ENCODE measurements at places on chromosomes 13 and 19. TPM values are rescaled to one million over a fixed set of nuclear protein-coding genes. Genes with fewer than 3 reads are reported as not detected.

- no peak for DNase-seq
These were observed 181.7 kb downstream of the NUFIP1 start for GRCh38 chr13:44807449-44808034.

GRCh38 chr13:105918842-105919741 lies 616.4 kb downstream of the EFNB2 start:
- peak; percentile 88 for DNase-seq

DNA sequence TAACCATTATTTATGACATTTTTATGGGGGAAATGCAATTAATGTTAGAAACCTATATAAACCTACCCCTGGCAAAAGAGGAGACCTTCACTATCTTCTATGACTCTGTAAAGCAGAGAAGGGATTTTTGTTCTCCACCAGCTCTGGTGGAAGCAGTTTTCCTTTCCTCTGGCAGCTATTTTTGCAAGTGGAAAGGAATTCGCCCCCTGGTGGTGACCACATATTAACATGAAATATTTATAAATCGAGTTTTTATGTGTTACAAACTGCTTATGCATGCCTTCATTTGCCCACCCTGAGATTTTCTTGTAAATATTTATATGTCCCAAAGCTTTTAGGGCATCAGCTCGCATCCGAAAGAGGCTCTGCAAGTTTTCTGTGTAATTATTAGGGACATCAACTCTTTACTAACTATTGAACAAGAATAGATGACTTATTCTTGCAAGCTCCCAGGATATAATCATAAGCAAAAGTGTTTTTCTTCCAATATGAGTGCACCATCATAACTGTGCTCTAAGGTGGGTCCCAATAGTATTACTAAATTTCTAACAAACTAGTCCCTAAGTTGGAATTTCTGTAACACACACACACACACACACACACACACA lies 62.4 kb downstream of the SERTM1 start:
- peak; percentile 68 for DNase-seq

DNA sequence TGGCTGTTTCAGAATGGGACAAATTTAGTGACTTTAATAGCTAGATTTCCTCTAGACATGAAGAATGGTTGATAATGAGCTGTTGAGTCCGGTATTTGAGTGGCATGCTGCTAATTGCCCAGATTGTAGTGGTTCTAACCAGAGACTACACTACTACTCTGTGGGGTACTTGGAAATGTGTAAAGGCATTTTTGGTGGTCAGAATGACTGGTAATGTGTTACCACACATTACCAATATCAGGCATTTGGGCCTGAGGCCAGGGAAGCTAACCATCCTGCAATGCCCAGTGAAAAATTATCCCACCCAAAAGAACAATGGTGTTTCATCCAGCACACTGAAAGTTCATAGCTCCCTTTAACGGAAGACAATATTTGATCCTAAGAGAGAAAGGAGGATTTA lies 17.5 kb upstream of the N4BP2L1 start:
- no peak for DNase-seq

DNA sequence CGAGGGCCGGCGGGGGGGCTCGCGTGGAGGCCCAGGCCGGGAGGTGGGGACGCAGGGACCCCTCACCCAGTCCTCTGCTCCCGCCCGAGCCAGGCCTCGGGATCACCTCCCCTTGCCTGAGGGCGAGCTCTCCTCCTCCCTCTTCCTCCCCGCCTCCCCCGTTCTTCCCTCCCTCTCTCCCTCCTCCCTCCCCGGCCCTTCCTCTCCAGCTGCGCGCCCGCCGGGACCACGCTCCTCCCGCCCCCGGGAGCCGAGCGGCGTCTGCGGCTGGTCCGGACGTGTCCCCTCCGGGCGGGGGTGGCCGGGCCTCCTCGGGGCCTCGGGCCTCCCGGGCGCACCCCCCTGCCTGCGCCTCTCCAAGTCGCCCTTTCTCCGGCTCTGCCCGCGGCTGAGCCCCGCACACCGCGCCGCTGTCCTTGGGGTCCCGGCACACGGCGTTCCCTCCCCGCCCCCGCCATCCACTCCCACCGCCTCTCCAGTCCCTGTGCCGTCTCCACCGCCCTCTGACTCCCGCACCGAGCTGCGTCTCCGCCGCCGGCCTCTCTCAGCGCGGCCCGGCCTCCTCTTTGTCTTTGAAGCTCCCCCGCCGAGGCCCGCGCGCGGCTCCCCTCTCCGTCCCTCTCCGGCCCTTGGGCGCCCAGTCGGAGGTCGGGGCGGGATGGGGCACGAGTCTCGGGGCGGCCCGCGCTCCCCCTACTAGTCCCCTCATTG lies 5.7 kb downstream of the SOX1 start:
- no peak for DNase-seq

The CLDND2 gene
- total RNA-seq = not detected

The CACNA1A gene
- 26.7 TPM for total RNA-seq

GRCh38 chr19:18637673-18638630 lies 1.1 kb downstream of the KLHL26 start:
- DNase-seq = no peak

GRCh38 chr13:59531571-59532091 lies 632.1 kb downstream of the DIAPH3 start:
- peak; percentile 94 for DNase-seq

Measured in umbilical cord (tissue), 2 donors.